NCI-H2081 (cell line): ENCODE measurements at places on chromosomes 16 and 17.

GRCh38 chr16:12066823-12067222, 90.3 kb downstream of the SNX29 start:
- no peak for DNase-seq

DNA sequence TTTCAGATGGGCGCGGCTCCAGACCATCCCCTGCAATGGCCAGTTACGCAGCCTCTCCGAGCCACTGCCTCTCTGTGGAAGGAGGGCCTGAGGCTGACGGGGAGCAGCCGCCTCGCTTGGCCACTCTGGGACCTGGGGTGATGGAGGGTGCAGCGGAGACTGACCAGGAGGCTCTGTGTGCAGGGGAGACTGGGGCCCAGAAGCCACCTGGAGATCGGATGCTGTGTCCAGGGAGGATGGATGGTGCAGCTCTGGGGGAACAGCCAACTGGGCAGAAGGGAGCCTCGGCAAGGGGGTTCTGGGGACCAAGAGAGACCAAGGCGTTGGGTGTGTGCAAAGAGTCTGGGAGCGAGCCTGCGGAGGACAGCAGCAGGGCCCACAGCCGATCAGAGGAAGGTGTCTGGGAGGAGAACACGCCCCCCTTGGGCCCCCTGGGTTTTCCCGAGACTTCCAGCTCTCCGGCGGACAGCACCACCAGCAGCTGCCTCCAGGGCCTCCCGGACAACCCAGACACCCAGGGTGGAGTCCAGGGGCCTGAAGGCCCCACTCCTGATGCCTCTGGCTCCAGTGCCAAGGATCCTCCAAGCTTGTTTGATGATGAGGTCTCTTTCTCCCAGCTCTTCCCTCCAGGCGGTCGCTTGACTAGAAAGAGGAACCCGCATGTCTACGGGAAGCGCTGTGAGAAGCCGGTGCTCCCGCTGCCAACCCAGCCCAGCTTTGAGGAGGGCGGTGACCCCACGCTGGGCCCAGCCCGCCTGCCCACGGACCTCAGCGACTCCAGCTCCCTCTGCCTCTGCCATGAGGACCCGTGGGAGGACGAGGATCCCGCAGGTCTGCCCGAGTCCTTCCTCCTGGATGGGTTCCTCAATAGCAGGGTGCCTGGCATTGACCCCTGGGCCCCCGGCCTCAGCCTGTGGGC, 17.4 kb upstream of the ZFPM1 start:
- no peak for DNase-seq

GRCh38 chr17:63413128-63413527, 33.0 kb downstream of the CYB561 start:
- DNase-seq: no peak

DNA sequence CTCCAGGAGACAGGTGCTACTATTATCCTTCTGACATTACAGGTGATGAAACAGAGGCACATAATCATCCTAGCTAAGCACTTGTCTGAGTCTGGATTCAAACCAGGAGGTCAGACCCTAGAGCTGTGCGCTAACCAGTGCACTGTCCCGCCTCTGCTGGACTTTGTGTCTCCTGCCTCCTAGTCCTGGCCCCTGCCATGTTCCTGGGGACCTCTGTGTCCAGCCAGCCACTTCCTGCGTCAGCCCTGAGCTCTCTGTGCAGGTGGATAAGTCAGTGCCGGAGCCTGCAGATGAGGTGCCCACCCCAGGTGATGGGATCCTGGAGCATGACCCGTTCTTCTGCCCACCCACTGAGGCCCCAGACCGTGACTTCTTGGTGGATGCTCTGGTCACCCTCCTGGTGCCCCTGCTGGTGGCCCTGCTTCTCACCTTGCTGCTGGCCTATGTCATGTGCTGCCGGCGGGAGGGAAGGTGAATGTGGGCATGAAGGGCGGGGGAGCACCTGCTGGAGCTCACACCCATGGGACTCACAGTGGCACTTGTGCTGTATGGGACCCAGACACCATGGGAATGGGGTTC, 4.2 kb downstream of the SGCA start:
- DNase-seq: no peak

- no peak for DNase-seq
Observed at GRCh38 chr16:10154389-10154788, 27.8 kb downstream of the GRIN2A start.

DNA sequence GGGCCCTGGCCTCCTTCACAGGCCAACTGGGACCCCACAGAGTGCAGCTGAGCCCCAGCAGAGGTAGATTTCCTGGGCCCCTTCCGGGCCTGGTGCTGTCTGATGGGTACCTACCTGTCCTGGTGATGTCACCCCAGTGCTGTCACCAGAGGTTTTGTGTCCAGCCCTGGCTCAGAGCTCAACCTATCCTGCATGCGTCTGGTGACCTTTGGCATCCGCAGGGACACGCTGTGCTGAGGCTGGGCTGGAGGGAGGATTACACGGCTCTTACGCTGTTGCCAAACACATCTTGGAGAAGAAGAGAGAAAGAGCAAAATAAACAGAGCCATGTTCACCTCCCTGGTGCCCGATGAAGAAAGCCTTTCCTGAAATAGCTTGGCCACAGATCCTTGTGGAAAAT, 70.6 kb upstream of the MED9 start:
- no peak for DNase-seq

DNA sequence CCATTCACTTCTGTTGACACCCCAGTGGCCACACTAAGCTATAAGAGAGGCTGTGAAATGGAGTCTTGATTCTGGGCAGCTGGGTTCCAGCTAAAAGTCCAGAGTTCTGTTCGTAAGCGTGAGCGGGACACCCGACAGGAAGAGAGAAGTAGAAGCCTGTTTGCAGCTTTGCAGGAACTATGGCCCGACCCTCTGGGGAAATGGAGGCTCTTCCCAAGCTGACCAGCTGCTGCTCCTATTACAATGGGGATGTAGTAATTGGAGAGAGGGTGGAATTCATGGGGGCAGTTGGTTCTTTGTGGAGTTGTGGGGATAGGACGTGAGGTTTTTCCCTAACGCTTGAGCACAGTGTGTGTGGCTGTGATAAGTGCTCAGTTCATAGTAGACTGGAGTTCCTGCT, 28.4 kb downstream of the UBALD1 start:
- DNase-seq: no peak

GRCh38 chr16:57623251-57624043, 5.0 kb upstream of the ADGRG1 start:
- no peak for DNase-seq

- no peak for DNase-seq
Observed at GRCh38 chr17:5430413-5430999, 8.4 kb downstream of the C1QBP start.

DNA sequence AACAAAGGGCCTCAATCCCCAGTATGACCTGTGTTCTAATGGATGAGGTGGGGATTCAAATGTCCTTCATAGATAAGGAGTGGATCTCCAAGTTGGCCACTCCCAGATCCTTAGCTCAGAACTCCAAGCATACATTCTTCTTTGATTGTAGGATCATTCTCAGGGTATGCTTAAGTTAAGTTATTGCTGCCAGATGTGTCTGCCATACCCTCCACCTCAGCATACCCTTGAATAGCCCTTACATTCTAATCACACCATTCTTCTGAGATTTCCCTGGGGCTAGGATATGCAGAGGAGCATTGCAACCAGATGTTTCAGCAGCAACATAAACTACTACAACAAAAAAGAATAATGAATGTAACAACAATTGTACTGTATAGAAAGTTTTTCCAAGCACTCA, 1.6 kb upstream of the KRTAP2-4 start:
- no peak for DNase-seq

- peak; percentile 28 for DNase-seq
Observed at GRCh38 chr17:78019367-78019975, 61.0 kb downstream of the TNRC6C start.

- no peak for DNase-seq
Observed at GRCh38 chr17:43644081-43644480, 17.6 kb downstream of the MEOX1 start.

- DNase-seq: no peak
Observed at GRCh38 chr16:69889295-69889964, 61.7 kb upstream of the CLEC18A start.

DNA sequence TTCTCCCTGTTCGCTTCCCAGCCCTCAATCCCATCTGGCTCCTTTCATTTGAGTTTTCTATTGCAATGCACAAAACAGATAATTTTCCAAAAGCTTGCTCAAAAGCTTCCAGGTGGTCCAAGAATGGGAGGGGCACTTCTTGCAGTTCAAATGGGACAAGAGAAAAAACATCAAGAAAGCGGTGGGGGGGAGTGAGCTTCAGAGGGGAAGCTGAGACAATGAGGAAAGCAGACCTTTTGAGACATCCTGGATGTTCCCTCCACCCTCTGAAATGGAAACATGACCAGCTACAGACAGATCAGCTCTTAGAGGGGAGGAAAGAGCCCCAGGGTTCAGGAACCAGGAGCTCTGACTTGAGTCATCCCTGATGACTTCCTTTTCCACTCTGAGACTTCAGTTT, 368.2 kb downstream of the SLC39A11 start:
- no peak for DNase-seq

GRCh38 chr17:39219647-39220154, 6.0 kb downstream of the STAC2 start:
- no peak for DNase-seq

DNA sequence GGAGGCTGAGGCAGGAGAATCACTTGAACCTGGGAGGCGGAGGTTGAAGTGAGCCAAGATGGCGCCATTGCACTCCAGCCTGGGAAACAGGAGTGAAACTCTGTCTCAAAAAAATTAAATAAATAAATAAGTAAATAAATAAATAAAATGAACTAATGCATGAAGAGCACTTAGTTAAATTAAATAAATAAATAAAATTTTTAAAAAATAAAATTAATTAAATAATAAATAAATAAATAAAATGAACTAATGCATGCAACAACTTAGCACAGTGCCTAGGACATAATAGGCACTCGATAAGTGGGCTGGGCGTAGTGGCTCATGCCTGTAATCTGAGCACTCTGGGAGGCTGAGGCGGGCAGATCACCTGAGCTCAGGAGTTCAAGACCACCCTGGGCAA, 15.6 kb upstream of the CEP20 start:
- no peak for DNase-seq

GRCh38 chr16:13873835-13874438, 46.0 kb upstream of the ERCC4 start:
- no peak for DNase-seq

GRCh38 chr16:70615945-70616344, 30.4 kb upstream of the IL34 start:
- DNase-seq: no peak

- DNase-seq: peak; percentile 63
Observed at GRCh38 chr17:77392376-77393273, 251.9 kb downstream of the SEC14L1 start.

GRCh38 chr17:75036643-75037268, 10.0 kb downstream of the ATP5PD start:
- no peak for DNase-seq

GRCh38 chr16:84598360-84598759, 19.5 kb downstream of the COTL1 start:
- DNase-seq: no peak

DNA sequence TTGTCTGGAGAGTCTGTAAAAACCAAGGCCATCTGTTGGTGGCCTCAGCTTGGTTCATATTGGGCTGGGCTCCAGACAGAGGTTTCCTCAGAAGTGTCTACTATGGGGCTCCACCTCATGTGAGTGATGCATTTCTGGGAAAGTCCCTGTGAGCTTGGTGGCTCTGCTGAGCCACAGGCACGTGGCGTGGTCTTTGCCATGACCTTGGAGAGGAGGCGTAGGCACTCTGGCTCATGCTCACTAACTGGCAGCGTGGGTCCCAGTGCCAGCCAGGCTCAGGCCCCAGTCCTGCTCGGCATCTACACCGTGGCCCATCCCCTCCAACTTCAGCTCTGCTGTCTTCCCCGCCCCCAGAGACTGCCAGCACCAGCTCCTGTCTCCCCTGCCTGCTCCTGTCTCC, 10.7 kb upstream of the SMTNL2 start:
- DNase-seq: no peak

- DNase-seq: no peak
Observed at GRCh38 chr17:75575197-75575596, 12.4 kb upstream of the MYO15B start.
